ENCODE measurements at places on chromosomes 16 and 17. TPM values are rescaled to one million over a fixed set of nuclear protein-coding genes. Genes with fewer than 3 reads are reported as not detected.

MOSMO gene
- 16.5 TPM for total RNA-seq

SCGB1C2 gene
- total RNA-seq, result not detected

SMPD3 gene
- 76.3 TPM for total RNA-seq

GIT1 gene
- total RNA-seq, result 34.3 TPM

SDR42E1 gene
- total RNA-seq, result 0.58 TPM

BCAR1 gene
- 179 TPM for total RNA-seq

CETP gene
- not detected for total RNA-seq

NPIPA2 gene
- total RNA-seq, result not detected

DNAH3 gene
- 8.7 TPM for total RNA-seq

RSAD1 gene
- 18.7 TPM for total RNA-seq

PIRT gene
- not detected for total RNA-seq

IL17C gene
- not detected for total RNA-seq

C17orf67 gene
- 0.72 TPM for total RNA-seq

EVPLL gene
- 1.2 TPM for total RNA-seq

ZFP3 gene
- total RNA-seq, result 6.2 TPM

HEATR9 gene
- 0.29 TPM for total RNA-seq

SCO1 gene
- 14.0 TPM for total RNA-seq

CTRB2 gene
- total RNA-seq, result not detected

RNF135 gene
- 7.0 TPM for total RNA-seq

CEP131 gene
- 75.0 TPM for total RNA-seq

NOB1 gene
- total RNA-seq, result 54.0 TPM

FA2H gene
- 29.2 TPM for total RNA-seq

MYADML2 gene
- total RNA-seq, result not detected

CBFA2T3 gene
- 3.8 TPM for total RNA-seq

DNAH2 gene
- 0.18 TPM for total RNA-seq

IRF8 gene
- 10.3 TPM for total RNA-seq

EVI2A gene
- not detected for total RNA-seq

POLG2 gene
- total RNA-seq, result 1.7 TPM

PDIA2 gene
- total RNA-seq, result not detected

PYY gene
- total RNA-seq, result not detected

GALK1 gene
- total RNA-seq, result 10.1 TPM

ERAL1 gene
- 37.1 TPM for total RNA-seq

TBC1D3C gene
- total RNA-seq, result not detected

KRTAP2-2 gene
- total RNA-seq, result not detected

MSLN gene
- 1.6 TPM for total RNA-seq

KRT26 gene
- total RNA-seq, result not detected

ATAD5 gene
- 5.9 TPM for total RNA-seq

OTOA gene
- total RNA-seq, result not detected

OR2C1 gene
- total RNA-seq, result not detected

PRAC2 gene
- not detected for total RNA-seq

Measured in stomach (tissue), 19 donors.